ENCODE measurements at places on chromosomes 4 and X.

DNA sequence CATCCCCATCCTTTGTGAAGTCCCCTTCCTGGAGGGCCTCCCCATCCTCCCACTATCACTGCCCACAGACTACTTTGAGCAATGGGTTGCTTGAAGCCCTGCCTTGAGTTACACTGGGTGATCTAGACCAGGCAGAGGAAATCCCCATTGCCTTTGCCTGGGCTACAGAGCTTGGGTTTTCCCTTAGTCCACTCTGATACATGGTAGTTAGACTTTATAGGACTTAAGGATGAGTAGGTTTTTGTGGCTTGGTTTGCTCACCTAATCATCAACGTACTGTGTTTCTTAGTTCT, 56.6 kb downstream of the TMEM131L start:
- no peak for DNase-seq

DNA sequence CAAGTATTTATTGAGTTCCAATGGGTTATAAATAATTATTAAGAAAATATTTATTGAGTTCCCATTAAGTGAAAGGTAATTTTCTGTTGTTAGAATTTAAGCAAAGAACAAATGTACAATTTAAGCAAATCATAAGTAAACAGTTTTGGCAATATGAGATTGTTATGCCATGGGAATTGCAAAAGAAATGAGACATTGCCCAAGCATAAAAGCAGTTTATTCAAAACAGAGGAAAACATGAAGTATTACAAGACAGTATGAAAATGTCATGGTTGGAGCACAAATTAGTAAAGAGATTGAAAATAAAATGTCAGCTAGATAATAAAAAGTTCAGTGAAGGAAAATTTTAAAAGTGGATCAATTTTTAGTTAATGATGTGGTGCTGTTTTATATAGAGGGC, 706.1 kb upstream of the EPHA5 start:
- DNase-seq, result no peak

DNA sequence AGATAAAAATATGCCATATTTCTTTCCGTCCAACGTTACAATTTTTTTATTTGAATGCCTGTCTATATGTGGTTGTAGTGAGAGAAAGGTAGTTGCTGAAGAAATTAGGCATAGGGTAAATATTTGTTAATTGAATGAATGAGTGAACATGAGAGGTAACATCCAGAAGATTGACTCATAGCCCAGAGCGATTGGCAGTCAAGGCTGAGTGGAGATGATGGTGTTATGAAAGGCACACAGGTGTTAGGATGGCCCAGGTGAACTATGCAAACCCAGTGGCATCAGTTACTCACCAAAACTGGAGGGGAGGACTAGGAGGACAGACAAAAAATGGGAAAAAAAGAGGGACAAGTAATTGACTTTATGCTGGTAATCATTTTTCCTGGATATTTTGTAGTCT, 31.7 kb upstream of the SPRY1 start:
- no peak for DNase-seq

GRCh38 chr4:56301181-56301996, 85.9 kb downstream of the AASDH start:
- DNase-seq, result peak; percentile 3

DNA sequence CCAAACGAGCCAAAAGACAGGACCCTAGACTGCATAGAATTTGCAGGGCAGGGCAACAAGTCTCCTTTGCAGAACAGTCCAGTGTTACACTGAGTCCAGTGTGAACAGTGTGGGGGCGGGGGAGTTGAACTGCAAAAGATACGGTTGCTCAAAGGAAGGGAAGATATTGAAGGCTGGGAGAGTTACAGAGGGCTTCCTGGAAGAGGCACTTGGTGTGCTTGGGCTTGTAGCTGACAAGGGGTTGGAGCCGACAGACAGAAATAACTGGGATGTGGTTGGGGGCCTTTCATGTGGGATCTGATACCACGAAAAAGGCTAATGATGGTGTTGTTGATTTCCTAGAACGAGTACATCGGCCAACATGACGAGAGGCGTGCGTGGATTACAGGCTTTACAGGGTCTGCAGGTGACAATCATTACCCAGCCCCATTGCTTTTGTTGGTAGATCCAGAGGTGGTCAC, 6.1 kb downstream of the XPNPEP2 start:
- no peak for DNase-seq

GRCh38 chr4:78581618-78582017, 30.0 kb downstream of the ANXA3 start:
- DNase-seq, result no peak

GRCh38 chrX:72028701-72029470, 102.8 kb downstream of the RTL5 start:
- no peak for DNase-seq

DNA sequence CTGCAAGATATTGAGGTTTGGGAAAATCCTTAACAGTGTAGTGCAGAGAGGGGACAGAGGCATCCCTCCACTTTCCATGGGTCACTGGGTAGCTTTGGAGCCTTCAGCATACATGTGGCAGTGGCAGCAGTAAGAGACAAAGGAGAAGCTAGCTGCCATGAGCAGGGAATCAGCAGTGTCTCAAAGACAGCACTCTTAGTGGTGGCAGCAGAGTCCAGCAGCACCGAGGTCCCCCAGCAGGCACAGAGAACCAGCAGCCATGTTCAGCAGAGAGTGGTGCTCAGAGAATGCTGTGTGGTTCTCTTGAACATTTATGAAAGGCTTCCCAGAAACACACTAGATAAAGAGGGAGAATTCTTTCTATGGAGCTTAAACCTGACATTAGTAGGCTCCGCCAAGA, 308.5 kb downstream of the CENPC start:
- DNase-seq, result no peak

DNA sequence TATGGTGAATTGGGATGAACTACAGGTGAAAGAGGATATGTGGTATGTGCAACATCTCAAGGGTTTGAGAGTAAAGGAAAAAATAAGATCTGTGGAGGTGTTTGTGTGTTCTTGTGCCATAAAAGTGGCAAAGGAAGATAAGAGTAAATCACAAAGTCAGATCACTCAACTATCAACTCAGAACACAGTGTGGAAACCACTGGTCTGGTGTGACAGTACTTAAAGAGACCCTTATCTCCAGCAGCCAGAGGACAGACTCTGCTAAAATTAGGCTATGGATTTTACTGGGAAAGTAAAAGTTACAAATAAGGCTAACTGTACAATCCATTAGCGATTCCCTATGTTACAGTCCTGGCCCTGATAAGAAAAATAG, 54.0 kb upstream of the PRDM8 start:
- no peak for DNase-seq

- DNase-seq, result no peak
Measured at GRCh38 chr4:101192244-101192643, 155.1 kb downstream of the PPP3CA start.

DNA sequence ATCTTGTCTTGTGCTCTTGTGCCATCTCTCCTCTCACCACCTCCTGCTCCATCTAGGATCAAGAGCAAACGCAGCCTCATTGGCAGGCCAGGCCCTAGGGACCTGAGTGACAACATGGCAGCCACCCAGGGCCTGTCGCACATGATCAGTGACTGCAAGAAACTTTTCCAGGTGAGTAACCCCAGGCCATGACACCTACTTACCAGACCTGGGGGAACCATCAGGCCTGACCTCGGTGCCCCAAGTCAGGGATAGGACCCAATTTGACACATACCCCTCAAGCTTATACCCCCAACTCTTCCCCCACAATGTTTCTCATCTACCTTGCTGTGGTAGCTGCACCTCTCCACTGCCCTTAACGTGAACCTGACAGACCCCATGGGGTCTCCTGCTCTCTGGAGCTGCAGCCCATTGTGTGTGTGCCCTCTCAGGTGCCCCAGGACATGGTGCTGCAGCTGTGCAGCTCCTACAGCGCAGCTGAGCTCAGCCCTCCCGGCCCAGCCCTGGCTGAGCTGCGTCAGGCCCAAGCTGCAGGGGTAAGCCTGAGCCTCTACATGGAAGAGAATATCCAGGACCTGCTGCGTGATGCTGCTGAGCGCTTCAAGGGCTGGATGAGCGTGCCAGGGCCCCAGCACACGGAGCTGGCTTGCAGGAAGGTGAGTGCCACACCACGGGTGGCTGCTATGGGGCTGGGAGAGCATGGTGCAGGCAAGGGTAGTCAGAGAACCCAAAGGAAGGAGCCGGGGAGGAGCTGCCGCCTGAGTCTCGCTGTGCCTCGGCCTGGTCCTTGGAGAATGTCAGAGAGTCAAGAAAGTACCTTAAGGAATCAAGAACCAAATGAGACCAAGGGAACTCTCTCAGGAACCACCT, 74.8 kb downstream of the STARD8 start:
- DNase-seq, result no peak

DNA sequence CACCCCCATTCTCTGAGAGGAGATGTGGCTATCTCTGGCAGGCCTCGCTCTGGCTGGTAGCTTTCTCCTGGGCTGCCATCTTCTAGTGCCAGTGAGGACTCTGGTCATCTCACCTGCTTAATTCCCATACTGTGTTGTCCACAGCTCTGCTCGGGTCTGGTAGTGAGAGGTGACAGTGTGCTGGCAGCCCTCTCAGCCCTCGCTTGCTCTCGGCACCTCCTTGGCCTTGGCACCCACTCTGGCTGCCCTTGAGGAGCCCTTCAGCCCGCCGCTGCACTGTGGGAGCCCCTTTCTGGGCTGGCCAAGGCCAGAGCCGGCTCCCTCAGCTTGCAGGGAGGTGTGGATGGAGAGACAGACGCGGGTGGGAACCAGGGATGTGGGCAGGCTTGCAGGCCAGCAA, 52.7 kb downstream of the CPLX1 start:
- DNase-seq, result no peak

DNA sequence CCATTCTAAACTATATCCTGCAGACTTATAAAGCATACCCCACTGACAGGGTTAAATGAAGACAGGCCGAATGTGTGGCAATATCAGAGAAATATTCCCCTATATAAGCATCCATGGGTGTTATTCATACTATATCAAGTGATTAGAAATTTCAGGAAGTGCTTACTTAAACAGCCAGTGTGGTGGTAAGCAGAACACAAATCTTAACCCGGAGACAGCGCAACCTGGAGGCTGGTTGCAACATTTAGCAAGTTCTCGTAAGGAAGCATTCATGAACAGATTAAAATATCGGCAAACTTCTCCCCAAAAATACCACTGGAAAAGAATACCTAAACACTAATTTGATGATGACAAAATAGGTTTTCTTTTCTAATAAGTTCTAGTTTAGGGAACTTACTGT, 261.2 kb downstream of the CBLL2 start:
- DNase-seq, result no peak

- peak; percentile 33 for DNase-seq
Measured at GRCh38 chrX:135985157-135985972, at the start of gene SLC9A6. Gene SLC9A6 (plus strand): TSS chrX:135985435. CDS start chrX:135985659, 224 bp downstream.

GRCh38 chrX:137848266-137848905, 282.5 kb downstream of the ZIC3 start:
- no peak for DNase-seq

DNA sequence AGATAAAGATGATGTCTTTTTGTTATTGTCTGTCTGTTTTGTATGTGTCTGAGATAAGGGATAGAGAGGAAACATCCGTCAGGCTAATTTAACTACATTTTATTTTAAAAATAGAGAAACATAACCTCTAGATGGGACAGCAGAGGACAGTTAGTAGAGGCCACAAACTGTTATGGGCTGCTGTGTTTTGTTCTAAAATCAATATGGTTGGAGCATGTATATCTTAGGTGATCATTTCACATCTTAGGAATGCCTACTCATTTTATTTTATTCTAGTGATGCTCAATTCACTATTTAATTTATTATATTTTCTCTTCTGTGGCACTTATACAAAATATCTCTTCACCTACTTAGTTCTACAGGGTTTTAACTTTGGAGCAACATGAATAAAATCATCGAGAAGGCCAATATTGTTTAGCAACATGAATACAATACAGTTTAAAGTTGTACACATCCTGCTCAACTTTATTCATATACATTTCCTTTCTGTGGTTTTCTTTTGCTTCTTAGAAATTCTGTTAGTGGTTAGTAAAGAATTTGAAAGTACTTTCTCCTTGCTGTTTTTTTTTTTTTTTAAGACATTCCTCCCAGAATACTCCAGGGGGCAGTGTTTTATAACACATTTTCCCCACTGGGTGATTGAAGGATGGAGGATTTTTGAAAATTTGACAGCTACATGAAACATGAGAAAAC, 392.9 kb downstream of the UNC5C start:
- no peak for DNase-seq

DNA sequence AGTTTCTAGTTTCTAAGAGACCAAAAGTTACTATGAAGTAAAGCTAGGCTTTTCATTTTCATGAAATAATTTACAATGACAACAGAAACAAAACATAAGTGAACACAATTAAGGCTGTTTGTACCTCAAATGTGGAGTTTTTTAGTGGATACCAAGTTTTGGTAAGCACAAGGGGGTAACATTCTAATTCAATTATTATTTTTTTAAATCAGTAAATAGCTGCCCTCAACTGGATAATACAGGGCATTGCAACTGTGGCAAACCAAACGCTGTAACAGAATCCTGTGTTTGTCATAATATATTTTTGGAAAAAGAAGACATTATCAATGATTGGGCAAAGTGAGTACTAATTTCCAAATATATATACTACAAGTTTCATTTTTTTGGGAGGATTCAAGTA, 150.3 kb downstream of the FBXW7 start:
- DNase-seq, result no peak

- DNase-seq, result no peak
Measured at GRCh38 chrX:1851527-1851926, 236.7 kb downstream of the ASMT start.

DNA sequence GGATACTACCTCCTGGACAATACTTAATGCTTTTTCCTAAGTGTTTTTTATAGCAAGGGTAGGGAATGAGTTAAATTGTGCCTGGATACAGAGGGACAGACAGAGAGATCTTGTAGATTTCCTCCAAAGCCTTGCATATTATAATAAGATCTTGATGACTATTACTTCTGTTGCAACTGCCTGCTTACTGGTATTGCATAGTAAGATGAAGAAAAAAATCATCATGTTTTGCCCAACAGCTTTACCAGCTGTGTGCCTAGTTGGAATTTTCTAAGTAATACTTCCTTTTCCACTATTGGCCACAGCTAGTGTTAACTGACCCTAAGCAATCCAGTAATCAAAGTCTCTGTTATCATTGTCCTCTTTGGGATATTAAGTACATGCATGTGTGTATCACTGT, 139.0 kb downstream of the DCK start:
- no peak for DNase-seq

DNA sequence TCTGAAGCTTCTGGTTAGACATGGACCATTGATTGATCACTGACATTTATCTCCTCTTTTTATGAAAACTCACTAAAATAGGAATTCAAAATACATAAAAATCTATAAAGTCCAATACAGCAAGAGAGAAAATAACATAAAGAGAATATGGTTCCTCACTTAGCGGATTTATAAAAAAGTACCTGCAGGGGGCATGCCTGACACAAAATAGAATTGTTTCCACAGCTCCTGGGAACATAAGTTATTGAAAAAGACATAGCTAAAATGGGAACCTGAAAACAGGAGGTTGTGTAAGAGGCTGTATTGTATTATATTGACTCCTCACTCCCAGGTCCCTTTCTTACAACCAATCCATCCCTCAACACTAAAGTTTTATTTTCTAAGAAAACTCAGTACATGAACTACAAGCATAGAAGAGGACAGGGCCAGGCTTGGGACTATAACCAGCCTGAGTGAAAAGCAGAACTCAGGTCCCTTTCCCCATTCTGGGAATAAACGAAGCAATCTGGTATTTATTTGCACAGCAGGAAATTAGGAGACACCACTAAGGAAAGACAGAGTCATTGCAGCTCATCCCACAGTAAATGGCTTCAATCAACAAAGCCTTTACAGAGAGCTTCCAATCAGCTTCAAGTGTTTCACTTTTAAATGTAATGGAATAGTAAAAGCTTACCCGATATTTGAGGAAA, 121.1 kb upstream of the NDST4 start:
- DNase-seq, result no peak

All from NCI-H2107 (cell line).